ENCODE measurements at places on chromosomes 3 and 15.
A peak's percentile ranks its signal among the peaks of the same experiment; 100 is the strongest.

DNA sequence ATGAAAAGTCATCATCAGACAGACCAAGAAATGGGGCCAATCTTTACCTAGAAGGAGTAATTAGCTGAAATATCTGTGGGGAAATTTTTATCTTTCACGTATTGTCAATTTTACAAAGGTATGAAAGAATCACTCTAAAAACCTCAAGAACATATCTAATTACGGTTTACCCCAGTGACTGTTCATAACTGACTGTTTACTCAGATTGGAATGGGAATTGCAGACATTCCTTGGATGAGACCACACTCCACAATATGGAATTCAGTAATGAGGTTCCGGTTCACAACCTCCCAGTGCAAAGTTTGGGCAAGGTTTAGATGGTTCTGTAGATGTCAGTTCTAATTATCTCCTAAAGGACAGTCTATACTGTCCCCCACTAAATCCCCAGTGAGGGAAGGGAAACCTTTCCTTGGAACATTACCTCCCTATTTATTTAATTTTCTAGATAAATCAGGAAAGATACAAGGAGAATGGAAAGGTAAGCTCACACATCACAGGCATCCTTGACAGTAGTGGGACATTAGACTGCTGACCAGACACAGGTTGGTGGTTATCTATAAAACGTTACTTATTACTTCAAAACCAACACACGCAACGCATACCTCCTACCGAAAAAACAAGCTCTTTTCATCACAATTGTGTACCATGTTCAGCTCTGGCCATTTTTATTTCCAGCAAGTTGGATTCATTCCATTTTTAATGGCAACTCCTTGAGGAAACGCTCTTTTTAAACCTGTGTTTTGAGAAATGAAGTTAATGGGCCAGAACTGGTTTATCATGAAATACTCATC lies 129.9 kb downstream of the RORA start:
- no peak for DNase-seq

- DNase-seq = peak; percentile 83
Measured at GRCh38 chr15:85044251-85044853, 62.7 kb downstream of the PDE8A start.

DNA sequence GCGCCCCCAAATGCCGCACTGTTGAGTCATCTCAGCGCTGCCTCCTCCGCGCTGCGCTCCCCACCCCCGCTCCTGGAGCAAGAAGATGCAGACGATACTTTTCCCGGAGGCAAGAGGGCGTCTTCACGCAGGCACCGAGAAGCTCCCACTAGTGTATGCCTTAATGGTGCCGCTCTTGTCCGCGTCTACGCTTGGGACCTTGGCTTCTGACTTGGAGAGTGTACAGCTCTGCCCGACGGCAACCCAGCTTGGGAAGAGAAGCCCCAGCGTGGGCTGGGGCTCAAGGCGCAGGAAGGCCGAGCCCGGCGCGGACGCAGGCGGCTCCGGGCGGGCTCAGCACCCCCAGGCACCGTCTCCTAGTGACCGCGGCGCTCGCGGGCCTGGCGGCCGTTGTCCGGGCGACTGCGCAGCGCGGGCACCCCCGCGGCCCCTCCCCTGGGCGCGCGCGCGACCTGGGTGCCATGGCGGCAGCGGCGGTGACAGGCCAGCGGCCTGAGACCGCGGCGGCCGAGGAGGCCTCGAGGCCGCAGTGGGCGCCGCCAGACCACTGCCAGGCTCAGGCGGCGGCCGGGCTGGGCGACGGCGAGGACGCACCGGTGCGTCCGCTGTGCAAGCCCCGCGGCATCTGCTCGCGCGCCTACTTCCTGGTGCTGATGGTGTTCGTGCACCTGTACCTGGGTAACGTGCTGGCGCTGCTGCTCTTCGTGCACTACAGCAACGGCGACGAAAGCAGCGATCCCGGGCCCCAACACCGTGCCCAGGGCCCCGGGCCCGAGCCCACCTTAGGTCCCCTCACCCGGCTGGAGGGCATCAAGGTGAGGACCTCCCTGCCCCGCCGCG lies at the start of gene P4HTM:
Gene P4HTM (plus strand): TSS at position 446 of the 840 bp plus-strand sequence. CDS start 16 bp downstream, at position 462.
- DNase-seq = peak; percentile 70

DNA sequence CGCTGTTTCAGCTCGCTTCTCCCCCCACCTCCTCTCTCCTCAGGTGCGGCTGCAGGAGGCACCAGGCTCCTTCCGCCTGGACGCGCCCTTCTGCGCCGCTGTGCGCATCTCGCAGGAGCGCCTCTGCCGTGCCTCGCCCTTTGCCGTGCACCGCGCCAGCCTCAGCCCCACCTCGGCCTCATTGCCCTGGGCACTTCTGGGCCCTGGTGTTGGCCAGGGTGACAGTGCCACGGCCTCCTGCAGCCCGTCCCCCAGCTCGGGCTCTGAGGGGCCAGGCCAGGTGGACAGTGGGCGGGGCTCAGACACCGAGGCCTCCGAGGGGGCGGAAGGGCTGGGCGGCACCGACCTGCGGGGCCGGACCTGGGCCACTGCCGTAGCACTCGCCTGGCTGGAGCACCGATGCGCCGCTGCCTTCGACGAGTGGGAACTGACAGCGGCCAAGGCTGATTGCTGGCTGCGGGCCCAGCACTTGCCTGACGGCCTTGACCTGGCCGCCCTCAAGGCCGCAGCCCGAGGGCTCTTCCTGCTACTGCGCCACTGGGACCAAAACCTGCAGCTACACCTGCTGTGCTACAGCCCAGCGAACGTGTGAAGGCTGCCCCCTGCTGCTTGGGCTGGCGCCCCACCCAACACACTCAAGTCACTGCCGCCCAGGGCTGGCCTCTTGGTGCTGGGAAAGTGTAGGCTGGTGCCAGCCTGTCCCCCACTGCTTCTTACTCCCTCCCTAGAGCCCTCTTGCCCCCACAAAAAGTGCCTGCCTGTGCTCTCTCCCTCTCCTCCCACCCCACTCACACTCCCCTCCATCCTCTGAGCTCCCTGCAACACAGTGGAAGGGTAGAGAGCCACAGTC lies 7.1 kb downstream of the ALG3 start:
- peak; percentile 76 for DNase-seq

GRCh38 chr3:63231643-63232042 lies 46.5 kb upstream of the SYNPR start:
- no peak for DNase-seq

GRCh38 chr3:36730966-36731365 lies 33.4 kb downstream of the DCLK3 start:
- DNase-seq = peak; percentile 12

DNA sequence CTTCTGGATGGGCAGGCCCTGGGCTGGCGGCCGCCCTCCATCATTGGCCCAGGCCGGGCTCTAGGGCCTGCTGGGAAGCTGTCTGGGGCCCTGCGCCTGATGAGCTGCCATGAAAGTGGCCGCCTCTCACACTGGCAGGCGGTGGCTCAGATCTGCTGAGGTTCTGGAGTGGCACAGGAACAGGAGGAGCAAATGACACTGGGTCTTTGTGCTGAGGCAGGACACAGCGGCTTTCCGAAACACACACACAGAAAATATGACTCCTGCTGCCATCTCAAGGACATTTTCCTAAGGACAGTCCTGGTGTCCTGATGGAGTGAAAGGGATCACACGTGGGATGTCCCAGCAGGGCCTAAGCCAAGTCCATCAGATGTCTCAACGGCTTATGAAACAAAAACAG lies 103.5 kb downstream of the NUP210 start:
- no peak for DNase-seq

DNA sequence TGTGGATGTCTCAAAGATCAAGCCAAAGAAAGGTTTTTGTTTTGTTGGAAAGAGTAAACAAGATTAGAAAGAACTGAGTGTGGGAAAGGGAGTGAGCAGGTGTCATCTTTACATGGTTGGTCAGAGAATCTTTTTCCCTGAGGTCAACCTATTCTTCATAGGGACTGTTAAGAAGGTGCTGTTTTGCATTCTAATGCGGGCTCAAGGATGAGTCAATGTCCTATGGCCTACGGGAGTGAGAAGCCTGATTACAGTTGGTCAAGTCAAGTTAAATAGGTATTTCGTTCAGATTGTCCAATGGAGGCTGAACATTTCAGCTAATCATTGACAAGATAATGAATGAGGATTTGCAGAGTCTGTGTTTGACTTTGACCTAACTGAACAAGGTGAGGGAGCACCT lies 491.2 kb upstream of the PDZRN3 start:
- DNase-seq = no peak

GRCh38 chr3:13348100-13348499 lies 72.0 kb downstream of the NUP210 start:
- no peak for DNase-seq

DNA sequence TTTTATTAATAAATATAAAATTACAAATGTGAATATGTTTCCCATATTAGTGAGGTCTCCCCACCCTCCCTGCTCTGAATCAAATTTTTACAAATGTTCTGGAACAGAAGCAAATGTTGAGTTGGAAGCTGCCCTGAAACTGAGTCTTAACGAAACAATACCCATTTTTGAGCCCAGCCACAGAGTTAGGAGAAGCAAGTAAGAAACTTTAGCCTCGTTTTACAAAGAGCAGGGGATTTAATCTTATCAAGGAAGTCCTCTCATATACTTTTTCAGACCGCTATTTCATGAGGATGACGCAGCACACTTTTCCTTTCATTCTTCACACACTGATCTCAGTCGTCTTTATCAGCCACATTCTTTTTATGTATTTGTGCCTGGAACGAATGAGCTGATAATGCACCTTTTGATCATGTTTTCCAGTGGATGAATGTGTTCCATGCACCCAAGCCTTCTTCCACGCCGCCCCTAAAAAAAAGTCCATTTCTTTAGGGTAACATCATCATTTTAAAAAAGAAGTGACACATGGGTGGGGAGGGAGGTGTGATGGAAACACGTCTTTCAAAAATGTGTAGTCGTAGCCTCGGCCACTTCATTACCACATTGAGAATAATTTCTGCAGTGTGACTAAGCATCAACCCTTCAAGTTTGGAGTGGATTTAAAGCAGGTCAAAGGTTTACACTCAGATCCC lies 48.1 kb downstream of the SETMAR start:
- DNase-seq = no peak

GRCh38 chr3:163672954-163673353 lies 1405.3 kb downstream of the SI start:
- no peak for DNase-seq

GRCh38 chr15:88028024-88028423 lies 228.5 kb downstream of the NTRK3 start:
- no peak for DNase-seq

GRCh38 chr3:11080492-11080891 lies 73.8 kb upstream of the HRH1 start:
- no peak for DNase-seq
